ENCODE measurements at places on chromosomes 16 and 17.

DNA sequence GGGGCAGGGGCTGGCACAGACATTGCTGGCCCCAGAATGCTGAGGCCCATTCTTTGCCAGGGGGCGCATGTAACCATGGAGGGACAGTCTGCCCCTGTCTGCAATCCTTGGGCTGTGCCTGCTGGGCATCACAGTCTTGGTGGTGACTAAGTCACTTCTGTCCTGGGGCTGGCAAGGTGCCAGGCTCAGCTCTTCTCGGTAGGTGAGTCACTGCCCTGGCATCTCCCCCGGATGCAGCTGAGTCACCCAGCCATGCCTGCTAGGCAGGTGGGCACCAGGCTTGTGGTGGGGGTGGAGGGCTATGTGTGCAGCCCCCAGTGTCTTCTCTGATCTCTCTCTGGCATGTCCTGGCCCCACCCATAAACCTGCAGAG, 5.6 kb downstream of the RARA start:
- peak; percentile 99 for DNase-seq

DNA sequence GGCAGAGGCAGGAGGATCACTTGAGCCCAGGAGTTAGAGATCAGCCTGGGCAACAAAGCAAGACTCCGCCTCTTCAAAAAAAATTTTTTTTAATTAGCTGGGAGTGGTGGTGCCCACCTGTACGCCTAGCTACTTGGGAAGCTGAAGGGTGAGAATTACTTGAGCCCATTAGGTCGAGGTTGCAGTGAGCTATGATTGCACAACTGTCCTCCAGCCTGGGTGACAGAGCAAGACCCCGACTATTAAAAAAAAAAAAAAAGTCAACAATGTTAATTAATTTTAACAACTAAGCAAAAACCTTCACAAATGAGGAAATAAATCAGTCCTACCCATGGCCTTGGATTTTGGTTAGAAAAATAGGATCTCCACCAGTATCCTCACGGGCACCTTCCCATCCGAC, 5.4 kb downstream of the DHX58 start:
- no peak for DNase-seq

- DNase-seq: peak; percentile 41
These were observed 295.3 kb upstream of the PMFBP1 start for GRCh38 chr16:72467157-72467759.

DNA sequence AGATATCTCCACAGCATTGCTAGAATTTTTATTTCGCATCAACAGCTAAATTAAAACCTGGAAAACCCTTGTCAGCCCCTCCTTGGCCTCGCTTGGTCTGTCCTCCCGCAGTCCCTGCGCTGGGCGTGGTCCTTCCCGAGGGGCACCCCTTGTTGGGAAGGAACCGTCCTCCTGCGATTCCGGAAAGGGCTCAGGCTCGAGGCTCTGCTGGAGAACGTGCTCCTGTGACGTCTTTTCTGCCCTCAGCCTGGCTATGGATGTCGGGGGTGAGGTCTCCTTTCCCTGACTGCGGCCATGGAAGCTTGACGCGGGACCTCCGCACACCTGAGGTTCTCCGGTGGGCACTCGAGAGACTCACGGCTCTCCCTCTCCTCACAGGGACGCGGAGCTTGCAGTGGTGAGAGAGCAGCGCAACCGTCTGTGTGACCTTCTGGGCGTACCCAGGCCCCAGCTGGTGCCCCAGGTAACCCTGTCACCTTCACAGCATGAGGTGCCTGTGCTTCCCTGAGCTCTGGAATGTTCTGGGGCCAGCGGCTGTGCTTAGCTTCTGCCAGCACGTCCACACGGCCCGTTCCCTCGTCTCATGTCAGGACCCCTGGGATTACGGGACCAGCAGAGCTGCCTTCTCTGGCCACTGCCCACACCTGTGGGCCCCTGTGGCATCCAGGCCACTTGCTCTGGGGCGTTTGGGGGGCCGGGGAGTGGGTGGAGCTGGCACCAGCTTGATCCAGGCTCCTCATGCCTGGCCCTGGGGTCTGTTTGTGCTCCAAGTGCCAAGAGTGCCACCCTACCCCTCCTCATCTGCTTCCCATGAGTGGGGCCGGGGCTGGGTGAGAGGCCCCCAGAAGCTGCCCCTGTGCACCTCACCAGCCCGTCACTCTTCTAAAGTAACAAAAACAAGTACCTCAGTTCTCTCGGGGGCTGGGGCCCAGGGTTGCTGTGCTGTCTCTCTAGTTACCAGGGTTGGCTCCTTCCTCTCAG, 101.5 kb upstream of the ZNF750 start:
- DNase-seq: no peak

- DNase-seq: no peak
These were observed 236.7 kb upstream of the GOT2 start for GRCh38 chr16:58970775-58971174.

DNA sequence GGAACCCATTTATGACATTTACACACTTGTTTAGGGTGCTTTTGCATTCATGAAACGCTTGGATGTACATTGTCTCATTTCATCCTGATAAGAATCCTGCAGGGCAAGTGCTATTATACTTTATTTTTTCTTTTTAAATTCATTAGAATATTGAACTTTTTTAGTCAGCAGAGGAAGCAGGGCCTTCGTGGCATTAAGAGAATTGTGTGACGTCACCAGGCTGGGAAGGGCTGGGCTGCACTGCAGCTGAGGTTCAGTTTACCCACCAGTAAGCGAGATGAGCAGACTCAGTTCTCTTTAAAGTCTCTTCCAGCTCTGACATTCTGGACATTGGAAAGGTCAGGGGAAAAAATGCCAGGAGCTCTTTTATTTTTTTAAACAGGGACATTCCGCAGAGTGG, 159.0 kb downstream of the MRM1 start:
- DNase-seq: no peak

- no peak for DNase-seq
These were observed 146.4 kb downstream of the MSI2 start for GRCh38 chr17:57402681-57403180.

- DNase-seq: no peak
These were observed 65.0 kb downstream of the CEP95 start for GRCh38 chr17:64571746-64572145.

GRCh38 chr17:76515274-76515949, 14.2 kb upstream of the RHBDF2 start:
- DNase-seq: peak; percentile 68

GRCh38 chr16:81106826-81107503, 10.8 kb upstream of the GCSH start:
- DNase-seq: no peak

DNA sequence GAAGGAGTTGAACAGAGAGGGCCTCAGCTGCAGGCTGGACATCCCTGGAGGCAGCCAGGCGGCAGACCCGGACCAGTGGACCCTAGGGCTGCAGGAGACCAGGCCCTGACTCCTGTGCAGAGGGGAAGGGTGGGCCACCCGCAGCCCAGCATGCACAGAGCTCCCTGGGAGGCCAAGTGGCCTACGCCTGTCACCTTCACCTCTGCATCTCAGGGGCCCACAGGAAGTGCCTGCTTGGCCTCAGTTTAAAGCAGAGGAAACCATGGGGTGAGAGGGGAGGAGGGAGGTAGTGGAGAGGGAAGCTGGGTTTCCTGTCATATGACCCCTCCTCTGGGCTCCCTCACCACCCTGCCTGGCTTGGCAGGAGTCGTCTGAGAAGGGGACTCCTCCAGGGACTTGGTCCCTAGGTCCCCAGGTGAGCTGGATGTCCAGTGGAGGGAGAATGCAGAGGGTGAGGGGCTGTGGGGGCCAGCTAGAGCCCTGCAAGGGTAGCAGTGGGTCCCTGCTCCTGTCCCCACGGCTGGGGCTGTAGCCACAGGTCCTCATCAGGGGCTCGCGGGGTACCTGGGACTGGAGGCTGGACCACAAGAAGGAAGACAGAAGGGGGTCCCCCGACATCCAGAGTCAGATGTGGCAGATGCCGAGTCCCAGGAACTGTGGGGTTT, at the start of gene TMC8:
Gene TMC8 (plus strand): TSS at position 335 of the 665 bp plus-strand sequence. CDS start 818 bp downstream, outside the sequence.
- no peak for DNase-seq

DNA sequence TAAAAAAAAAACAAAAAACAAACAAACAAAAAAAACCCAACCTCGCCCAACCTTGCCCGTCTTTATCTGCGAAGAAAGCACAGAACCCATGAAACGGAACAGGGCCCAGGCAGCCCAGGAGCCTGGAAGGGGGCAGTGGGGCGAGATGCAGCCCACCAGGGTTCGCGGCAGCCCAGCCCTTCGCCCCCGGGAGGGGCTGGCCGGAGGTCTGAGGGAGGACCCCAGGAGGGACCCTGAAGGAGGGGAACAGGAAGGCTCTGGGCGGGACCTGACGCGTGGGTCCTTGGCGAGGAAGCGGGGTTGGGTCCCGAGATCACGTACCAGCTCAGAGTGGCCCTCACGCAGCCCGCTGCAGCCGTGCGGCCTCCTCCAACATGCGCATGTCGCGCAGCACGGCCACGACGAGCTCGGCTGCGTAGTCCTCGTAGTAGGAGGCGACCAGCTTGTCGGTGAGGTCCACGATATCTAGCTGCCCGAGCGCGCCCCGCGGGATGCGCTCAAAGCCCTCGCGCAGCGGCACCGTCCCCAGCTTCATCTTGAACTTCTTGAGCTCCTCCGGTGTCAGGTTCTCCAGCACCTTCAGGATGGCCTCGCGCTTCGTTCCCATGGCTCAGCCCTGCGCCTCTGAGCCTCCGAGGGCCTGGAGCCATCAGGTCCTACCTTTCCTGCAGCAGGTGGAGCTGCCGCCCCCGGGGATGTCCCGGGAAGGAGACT, at the start of gene PYDC1:
Gene PYDC1 (minus strand): TSS at position 714 of the 714 bp plus-strand sequence. CDS start 107 bp downstream, at position 607.
- DNase-seq: no peak

DNA sequence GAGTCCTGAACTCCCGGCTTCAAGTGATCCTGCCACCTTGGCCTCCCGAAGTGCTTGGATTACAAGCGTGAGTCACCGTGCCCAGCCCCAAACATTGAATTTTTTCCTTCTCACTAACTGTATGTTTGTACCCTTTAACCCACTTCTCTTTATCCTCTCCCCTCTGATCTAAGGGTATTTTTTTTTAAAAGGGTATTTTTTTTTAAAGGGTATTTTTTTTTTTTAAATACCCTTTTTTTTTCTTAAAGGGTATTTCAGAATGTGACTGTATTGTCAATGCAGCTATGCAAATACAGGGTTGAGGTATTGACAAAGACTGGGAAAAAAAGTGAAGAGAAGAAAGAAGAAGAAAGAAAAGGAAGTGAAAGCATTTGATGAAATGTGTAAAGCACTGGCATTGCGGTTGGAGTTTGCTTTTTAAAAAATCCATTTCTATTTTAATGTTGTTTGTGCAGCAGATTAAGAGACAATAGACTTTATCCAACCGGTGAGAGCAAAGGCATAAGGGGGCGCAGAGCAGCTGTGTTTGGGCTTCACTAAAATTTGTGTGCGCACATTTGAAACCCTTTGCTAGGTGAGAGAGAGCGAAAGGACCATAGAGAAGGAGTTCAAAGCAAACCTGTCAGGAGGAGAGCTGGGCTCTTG, 42.4 kb downstream of the SYT17 start:
- DNase-seq: peak; percentile 30

GRCh38 chr17:7548585-7549400, at the start of gene TNFSF12:
Gene TNFSF12, plus strand, starts transcription at chr17:7549058. Its CDS starts 96 bp downstream, at chr17:7549154.
- DNase-seq: peak; percentile 19

DNA sequence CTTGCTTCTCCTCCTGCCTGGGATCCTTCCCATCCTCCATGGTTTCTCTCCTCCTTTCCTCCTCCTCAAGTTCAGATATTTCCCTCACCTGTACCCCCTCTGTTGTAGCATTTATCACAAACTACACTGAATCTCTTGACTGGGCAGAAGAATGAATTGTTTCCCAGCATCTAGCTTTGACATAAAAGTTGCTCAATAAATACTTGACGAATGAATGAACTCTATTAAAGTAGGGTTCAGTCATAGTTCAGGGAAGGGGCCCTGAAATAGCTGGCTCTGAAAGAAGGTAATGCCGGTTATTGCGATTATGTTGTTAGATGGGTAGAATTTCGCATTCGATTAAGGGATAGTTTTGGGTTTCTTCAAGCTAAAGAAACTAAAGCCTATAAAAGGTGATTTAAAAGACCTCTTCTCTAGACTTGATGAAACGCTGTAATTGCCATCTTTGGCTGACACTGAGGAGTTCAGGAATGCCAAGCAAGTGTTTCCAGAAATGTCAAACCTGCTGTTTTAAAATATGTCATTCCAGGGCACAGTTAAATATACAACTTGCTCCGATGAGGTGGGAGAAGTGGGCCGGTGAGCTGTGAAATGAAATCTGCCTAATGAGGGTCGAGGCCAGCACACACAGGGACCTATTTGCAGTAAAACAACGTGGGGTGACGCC, 1.0 kb upstream of the CPD start:
- no peak for DNase-seq

DNA sequence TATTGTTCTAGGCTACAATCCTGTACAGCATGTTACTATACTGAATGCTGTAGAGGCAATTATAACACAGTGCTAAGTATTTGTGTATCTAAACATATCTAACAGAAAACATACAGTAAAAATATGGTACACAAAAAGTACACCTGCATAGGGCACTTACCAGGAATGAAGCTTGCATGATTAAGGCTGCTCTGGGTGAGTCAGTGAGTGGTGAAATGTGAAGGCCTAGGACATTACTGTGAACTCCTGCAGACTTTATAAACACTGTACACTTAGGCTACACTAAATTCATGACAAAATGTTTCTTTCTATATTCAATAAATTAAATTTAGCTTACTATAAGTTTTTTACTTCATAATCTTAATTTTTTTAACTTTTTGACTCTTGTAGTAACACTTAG, 37.1 kb downstream of the AMFR start:
- no peak for DNase-seq

DNA sequence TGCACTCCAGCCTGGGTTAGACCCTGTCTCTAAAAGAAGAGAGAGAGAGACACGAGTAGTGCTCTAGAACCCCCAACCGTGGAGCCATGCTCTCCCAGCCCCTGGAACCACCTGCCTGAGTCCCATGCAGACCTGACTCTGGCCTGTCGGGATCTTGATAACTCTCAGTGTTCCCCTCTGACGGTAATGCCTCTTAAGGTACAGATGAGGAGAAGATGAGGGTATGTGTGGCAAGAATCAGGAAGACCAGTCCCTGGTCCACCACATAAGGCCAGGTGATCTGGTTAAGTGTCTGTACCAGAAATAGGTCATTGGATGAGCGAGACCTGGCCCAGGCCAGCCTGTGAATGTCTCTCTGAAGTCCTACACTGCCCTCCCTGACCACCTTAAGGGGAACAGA, 18.4 kb downstream of the OSBPL7 start:
- no peak for DNase-seq

- no peak for DNase-seq
These were observed 11.3 kb downstream of the ANKRD40 start for GRCh38 chr17:50696365-50696879.

- DNase-seq: no peak
These were observed 59.5 kb upstream of the LHX1 start for GRCh38 chr17:36877771-36878170.

DNA sequence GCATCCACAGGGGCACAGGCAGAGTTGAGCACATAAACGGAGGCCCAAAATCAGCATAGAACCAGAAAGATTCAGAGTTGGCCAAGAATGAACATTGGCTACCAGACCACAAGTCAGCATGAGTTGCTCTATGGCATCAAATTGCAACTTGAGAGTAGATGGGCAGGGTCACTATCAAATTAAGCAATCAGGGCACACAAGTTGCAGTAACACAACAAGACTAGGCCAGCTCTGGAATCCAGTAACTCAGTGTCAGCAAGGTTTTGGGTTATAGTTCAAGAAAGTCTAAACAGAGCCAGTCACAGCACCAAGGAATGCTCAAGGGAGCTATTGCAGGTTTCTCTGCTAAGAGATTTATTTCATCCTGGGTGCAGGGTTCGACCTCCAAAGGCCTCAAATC, 12.9 kb downstream of the G6PC1 start:
- DNase-seq: no peak

GRCh38 chr16:69266334-69267063, 44.7 kb upstream of the VPS4A start:
- DNase-seq: no peak

All from A172 (cell line).